SW 1271 (cell line): ENCODE measurements at places on chromosomes 4 and X.

- DNase-seq = no peak
Observed at GRCh38 chr4:7828011-7828720, 111.5 kb downstream of the AFAP1 start.

DNA sequence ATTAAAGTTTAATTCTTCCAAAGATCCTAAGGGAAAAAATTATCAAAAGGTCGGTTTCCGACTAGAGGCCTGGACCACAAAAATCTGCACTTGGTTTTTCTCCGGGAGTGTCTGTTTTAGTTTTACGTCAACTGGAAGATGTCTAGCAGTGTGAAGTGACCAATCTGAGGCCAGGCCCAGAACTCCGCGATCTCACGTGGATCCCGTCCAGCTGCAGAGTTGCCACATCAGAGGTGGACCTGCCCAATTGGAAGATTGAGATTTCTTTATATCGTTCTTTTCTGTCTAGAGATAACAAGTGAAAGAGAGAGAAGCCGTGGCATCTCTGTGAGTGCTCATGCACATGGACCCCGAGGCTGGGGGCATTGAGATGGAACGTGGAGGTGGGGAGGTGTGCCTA is 115.8 kb downstream of the AFF1 start:
- no peak for DNase-seq

GRCh38 chr4:130183766-130184165 is 1087.8 kb downstream of the C4orf33 start:
- no peak for DNase-seq

DNA sequence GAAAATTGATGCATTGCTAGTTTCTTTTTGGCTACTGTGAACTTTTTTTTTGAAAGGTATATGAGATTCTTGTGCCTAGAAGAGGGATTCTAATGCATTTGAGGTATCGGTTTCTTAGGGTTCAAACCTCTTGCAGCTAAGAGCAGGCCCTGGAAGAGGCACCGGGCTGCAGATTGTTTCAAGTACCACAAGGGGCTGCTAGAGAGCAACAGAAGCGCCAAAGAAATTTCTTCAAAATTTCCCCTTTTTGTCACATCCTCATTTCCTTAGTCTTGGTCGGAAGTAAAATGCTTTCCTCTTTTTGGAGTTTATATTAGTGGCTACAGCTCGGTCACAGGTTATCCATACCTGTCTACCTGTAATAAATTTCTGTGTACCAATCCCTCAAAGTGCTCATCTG is 89.8 kb downstream of the PDGFRA start:
- DNase-seq = peak; percentile 2
